ENCODE measurements at places on chromosomes 11 and 22.

GRCh38 chr11:80719292-80719646 lies 1278.4 kb upstream of the TENM4 start:
- DNase-seq, result no peak

- DNase-seq, result no peak
Observed at GRCh38 chr11:62233730-62234129, 8.3 kb upstream of the SCGB1D2 start.

DNA sequence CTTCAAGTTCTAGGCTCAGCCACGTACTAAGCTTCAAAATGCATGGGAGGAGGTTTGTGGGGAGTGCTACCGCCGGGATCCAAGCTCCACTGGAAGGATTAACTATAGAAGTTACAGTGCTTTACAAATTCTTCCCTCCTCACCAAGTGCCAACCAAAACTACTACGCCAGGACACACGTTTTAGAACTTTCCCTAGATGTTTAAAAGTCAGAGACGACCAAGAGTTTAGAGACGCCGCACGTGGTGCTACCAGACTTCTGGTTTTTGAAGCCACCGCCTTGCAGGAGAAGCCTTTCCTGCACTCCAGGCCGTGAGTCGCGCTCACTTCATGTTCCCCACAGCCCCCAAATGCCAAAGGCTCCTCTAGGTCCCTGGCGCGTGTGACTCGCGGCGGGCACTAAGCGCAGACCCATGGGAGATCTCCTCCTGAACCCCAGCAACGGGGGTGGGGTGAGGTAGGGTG lies 734 bp downstream of the SNU13 start:
- peak; percentile 32 for DNase-seq

DNA sequence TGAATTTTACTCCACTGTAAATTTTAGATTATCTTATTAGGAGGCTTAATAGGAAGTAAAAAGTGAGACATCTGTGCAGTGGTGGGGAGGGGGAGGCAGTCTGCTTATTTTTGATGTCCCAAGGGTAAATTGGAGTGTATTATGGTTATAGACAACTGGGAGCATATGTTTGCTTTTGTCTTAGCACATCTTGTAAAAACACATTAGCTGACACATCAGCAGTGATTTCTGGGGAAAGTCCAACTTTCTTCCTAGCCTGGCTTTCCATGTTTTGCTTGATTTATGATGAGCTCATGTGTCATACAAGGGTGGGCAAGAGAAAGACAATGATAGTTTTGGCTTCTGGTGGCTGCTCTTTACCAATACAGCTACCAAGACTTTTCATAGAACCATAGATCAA lies 4.0 kb downstream of the ANO3 start:
- DNase-seq, result no peak

GRCh38 chr11:37712251-37712650 lies 1114.2 kb upstream of the RAG2 start:
- DNase-seq, result no peak

GRCh38 chr11:92302770-92303169 lies 78.2 kb downstream of the FAT3 start:
- no peak for DNase-seq

DNA sequence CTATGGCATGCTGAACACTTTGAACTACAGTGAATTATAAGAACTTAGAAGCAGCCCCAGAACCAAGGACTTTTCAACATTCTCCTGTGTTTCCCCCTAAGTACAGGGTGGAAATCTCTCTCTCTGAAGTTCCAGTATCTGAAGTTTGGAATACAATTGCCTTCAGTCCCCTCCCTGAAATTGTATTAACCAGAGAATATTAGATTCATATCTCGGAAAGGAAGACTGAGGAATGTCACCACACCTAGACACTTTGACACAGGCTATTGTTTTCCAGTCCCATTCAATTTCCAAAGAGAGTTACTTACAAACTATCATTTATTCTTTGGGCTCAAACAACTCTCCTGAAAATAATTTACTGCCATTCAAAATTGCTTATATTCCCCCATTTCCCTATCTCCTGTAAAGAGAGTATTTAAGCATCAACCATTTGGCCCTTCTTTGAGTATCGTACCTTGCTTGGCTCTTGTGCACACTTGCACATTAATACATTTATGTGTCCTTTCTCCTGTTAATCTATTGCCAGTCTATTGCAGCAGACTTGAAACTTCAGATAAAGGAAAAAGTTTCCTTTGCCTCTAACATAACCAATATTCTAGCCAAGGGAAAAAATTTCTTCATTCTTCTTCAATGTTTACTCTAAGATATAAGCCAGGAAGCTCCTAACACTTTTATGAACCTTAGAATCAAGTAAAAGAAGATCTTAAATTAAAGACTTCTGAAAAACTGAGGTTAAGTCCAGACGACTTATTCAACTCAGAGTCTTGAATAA lies 402.4 kb upstream of the DDI1 start:
- DNase-seq, result no peak

GRCh38 chr11:23284631-23285030 lies 424.4 kb upstream of the CCDC179 start:
- DNase-seq, result no peak

DNA sequence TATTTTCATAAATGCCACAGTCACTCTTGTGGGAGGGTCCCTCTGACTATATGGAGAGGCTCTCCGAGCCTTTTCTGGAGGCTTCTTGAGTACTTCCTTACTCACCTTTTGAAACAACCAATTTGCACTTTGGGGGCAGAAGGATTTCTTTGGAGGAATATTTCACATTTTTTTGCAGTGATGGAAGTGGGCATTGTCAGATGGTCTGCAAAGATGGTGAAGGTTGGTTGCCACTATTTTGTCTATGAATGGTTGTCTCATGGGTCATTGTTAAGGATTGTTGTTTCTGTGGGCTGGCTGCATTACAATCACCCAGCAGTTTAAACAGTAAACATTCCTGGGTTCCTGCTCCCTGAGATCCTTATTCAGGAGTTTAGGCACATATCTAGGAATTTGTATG lies 388.2 kb downstream of the TMEM135 start:
- no peak for DNase-seq

GRCh38 chr11:1228101-1228821 lies 5.4 kb downstream of the MUC5B start:
- DNase-seq, result no peak

DNA sequence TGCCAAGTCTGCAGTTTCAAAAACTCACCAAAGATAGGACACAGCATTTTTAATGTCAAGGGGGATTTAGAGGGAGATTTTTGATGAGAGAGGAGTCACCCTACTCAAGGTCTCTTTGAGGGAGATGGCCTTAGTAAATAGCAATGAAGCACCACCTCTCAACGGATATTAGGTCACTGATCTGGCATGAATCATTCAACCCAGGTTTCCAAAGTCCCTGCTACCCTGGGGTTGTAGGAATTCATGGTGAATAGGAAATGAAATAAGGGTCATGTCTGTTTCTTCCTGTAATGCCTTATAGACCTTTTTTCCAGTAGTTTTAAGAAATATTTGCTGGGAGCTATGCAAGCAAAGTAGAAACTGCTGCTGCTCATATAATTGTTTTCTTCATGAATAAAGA lies 2154.9 kb downstream of the LRRC4C start:
- no peak for DNase-seq
